HFFc6 (cell line): ENCODE measurements at places on chromosomes 1 and 21.

DNA sequence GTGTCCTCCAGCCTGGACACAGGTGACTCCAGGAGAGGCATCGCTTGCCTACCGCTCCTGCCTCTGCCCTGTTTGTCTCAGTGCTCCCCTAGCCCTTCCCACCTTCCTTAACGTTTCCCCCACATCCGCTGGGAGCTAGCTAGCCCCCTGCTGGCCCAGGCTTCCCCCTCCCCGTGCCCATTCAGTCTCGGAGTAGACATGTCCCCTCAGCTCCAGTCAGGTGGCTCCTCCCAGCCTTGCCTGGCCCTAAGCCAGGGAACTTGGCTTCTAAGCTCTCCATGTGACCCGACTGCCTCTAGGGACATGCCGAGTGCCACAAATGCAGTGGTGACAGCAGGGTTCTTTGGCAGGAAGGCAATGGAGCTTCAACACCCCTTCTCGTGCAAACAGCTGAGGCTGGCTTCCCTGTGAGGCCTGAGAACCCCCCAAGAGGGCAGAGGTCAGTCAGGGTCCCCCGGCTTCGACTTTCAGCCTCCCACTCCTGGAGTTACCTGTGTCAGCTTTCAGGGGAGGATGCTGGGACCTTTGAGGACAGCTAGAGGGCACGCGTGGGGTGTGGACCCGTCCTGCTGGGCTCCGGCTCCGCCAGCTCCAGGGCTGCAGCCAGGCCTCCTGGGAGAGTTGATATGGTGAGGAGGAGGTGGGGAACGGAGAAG is 16.2 kb downstream of the DRAXIN start:
- no peak for DNase-seq

GRCh38 chr1:172533513-172534151 is 682 bp downstream of the SUCO start:
- no peak for DNase-seq

GRCh38 chr1:179251675-179252074 is 22.2 kb upstream of the ABL2 start:
- peak; percentile 58 for DNase-seq

- DNase-seq, result no peak
These were observed 13.8 kb downstream of the UBE4B start for GRCh38 chr1:10046356-10047085.

GRCh38 chr21:18387994-18388393 is 15.6 kb downstream of the TMPRSS15 start:
- no peak for DNase-seq

DNA sequence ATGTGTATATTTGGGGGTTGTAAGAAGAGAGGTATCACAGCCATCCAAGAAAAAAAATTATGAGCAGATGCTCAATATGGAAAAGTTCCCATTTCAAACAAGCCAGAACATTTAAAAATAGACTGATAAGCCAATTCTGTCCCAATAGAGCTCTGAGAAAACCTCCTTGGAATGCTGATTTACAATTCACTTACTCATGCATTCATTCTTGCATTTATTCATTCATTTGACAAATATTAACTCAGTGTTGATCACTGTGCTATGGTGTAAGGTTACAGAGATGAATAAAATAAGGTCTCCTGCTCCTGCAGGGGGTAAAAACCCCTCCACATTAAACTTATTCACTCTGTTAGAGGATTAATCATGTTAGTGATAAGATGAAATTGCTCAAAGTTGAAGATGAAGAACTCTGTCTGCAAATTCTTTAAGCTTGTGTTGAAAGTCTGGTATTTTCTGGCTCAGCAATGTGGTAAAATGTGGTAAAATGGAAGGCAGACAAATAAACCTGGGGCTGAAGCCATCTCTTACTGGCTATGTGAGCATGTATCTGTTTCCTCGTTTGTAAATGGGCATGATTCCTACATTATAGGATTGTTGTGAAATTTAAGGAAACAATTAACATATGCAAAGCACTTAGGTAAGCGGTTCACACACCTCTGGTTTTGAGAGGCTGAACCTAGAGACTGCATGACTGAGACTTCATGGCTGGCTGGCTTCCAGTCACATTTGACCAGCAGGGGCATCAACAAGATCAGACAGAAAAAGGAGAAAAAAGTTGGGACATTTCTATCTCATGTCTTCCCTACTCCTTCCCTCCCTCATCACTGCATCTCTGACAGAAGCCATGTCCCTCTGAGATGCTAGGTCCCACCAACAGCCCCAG is 45.0 kb upstream of the DAB1 start:
- peak; percentile 45 for DNase-seq

DNA sequence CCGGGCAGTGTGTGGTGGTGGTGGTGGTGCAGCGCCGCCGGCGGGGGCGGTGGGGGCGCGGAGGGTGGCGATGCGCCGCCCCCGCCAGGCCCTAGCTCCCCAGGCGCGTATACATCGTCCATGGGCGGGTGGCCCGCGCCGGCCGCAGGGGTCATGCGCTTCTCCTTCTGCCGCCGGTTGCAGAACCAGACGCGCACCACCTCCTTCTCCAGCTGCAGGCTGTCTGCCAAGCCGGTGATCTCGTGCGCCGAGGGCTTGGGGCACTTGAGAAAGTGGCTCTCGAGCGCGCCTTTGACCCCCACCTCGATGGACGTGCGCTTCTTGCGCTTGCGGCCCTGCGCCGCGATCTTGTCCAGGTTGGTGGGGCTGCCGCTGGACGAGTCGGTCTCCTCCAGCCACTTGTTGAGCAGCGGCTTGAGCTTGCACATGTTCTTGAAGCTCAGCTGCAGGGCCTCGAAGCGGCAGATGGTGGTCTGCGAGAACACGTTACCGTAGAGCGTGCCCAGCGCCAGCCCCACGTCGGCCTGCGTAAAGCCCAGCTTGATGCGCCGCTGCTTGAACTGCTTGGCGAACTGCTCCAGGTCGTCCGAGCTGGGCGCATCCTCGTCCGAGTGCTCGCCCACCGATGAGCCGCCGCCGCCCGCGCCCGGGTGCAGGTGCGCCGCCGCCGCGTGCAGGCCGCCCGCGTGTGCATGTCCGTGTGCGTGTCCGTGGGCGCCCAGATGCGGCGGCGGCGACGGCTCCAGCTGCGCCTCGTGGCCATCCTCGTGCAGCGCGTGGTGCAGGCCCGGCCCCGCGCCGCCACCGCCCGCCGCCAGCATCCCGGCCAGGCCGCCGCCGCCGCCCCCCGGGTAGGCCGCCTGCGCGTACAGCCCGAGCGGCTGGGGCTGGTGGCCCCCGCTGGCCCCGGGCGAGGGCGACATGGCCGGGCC is 926 bp downstream of the POU3F1 start:
- no peak for DNase-seq

DNA sequence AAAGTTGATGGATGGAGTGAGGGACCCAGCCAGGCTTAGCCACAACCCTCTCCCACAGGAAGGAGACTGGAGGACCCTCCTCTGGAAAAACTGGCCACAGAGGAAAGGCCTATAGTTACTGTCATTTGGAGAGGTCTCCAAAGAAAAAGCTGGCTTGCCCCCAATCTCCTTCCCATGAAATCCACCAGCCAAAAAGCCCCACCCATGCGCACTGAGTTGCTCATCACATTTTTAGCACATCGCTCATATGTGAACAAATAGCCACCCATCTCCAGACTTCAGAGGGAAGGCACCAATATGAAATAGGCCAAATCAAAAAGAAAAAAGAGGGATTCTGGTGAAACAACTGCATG is 36.9 kb upstream of the QSOX1 start:
- DNase-seq, result peak; percentile 71

- DNase-seq, result no peak
These were observed 271.8 kb downstream of the BRINP2 start for GRCh38 chr1:177442584-177442983.

- peak; percentile 45 for DNase-seq
These were observed 505.2 kb downstream of the SMYD3 start for GRCh38 chr1:246001837-246002230.

DNA sequence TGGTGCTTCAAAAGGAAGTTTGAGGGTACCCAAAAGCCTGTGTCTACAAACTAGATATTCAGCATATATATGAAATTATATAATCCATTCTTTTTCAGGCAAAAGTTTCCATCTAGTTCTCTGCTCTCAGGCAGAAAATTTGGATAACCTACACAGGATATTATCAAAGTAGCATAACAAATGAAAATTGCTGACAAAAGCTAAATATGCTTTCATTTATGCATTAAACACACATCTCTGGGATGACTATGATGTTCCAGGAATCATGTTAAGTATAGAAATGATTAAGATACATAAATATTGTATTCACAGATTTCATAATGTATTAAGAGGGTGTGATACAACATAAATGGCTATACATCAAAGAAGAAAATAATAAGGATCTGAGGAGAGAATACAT is 92.8 kb downstream of the LRRC53 start:
- no peak for DNase-seq

GRCh38 chr1:116948046-116948445 is 38.3 kb downstream of the PTGFRN start:
- no peak for DNase-seq

GRCh38 chr1:210143465-210144062 is 89.0 kb upstream of the SERTAD4 start:
- peak; percentile 63 for DNase-seq

GRCh38 chr1:221644145-221644448 is 97.8 kb downstream of the DUSP10 start:
- no peak for DNase-seq

GRCh38 chr1:20578062-20578461 is 10.8 kb upstream of the CDA start:
- DNase-seq, result no peak

GRCh38 chr1:147904726-147905125 is 2.1 kb downstream of the GJA8 start:
- DNase-seq, result no peak

GRCh38 chr1:92833840-92834239 is 2.0 kb downstream of the RPL5 start:
- no peak for DNase-seq

DNA sequence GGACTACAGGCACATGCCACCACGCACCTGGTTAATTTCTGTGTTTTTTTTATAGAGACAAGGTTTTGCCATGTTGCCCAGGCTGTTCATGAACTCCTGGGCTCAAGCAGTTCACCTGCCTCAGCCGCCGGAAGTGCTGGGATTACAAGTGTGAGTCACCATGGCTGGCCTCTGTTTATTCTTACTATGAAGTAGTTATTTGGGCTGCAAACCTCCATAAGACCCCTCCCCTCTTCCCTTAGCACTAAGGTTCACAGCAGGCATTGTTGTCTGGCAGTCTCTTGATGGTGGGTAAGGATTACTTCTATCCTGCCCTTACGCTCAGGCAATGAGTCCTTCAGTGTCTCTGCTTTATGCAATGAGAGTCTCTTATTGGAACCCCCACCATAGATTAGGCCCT is 51.8 kb downstream of the ANGPTL1 start:
- no peak for DNase-seq

GRCh38 chr1:201072149-201072548 is 40.1 kb downstream of the CACNA1S start:
- no peak for DNase-seq

DNA sequence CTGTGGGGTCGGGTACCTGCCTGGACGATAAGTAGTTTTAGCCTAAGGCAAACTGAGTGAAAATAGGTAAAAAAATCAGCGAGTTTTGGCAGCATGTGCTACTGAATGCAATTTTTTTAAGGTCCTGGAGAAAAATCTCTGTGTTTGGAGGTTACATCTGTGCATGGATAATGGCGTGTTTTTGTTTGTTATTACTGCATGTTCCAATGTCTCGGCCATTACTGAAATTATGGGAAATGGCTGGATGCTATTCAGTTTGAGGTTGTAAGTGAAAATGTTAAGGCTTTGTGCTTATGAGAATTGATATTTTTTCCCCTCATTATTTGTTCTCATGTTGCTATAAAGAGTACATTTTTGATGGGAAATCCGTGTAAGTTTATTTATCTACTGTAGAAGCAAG is 441.7 kb downstream of the PRDM2 start:
- no peak for DNase-seq

GRCh38 chr1:205704903-205705302 is 24.6 kb upstream of the SLC45A3 start:
- DNase-seq, result no peak

- peak; percentile 15 for DNase-seq
These were observed 3.6 kb downstream of the ERG start for GRCh38 chr21:38494703-38495102.

DNA sequence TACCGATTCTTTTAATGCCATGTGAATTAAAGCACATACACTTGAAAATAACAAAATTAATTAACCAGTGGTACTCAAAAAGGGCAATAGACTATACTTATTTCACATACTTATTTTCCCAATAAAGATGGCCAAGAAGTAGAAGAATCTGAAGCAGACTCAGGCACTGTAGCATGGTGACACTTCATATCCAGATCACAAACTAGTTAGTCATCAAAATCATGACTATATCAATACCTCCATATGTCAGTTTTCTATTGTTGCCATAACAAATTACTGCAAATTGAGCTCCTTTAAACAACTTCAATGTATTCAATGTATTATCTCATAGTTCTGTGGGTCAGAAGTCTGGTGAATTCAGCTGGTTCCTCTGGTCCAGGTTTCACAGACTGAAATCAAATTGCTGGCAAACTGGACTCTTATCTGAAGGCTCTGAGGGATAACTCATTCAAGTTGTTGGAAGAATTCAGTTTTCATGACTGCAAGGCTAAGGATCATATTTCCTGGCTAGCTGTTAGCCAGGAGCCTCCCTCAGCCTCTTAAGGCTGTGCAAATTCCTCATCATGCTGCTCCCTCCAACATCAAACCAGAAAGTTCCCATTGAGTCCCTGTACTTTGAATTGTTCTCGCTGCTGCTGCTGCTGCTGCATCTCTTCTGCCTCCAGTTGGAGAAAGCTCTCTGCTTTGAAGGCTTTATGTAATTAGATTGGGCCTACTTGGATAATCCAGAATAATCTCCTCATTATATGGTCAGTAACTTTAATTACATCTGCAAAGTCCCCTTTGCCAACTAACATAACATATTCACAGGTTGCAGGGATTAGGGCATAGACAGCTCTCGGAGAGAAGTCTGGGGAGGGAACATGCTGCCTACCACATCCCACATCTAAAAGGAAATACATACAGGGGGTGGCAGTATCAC is 91.5 kb downstream of the MRPL39 start:
- no peak for DNase-seq

DNA sequence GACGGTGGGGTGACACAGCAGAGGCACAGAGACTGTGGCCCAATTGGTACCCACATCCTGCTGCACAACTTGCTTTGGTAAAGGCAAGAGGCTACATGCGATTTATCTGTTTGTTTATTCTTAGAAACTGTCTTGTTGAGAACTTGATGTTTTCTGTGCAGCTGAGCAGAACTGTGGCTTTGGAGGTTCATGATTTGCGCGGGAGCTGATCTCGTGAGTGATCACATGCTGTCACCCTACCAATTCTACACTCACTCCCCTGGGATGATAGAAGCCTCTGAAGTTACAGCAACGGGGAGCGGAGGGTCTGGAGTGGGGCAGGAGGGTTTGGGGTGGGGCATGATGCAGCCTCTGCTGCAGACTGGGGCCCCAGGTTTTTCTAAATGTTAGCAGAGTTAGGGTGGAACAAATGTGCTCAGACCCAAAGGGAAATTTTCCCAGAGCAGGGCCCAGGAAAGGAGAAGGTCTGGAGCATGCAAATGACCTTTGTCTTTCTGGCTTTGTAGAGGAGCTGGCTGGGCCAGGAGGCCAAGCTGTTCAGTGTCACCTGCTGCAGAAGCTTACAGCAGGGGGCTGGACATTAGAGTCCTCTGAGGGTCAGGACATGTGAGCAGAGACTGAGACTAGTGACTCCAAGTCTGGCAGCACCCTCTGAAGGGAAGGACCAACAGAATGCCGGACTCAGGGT is 83.6 kb downstream of the GRIK3 start:
- no peak for DNase-seq

GRCh38 chr1:174040387-174040786 is 18.2 kb upstream of the RC3H1 start:
- DNase-seq, result peak; percentile 85

GRCh38 chr1:238205045-238205662 is 314.4 kb upstream of the ZP4 start:
- no peak for DNase-seq

- DNase-seq, result no peak
These were observed 47.1 kb upstream of the OLIG2 start for GRCh38 chr21:32978331-32979270.
